Kidney capillary endothelial cell (primary cell): ENCODE measurements at places on chromosomes 16 and 17.
A peak's percentile ranks its signal among the peaks of the same experiment; 100 is the strongest.

GRCh38 chr16:88640498-88641247 is 2.3 kb downstream of the IL17C start:
- no peak for DNase-seq

- no peak for DNase-seq
Observed at GRCh38 chr16:53952215-53953208, 248.6 kb downstream of the FTO start.

GRCh38 chr17:18323007-18323406 is 7.9 kb downstream of the SMCR8 start:
- DNase-seq, result no peak

DNA sequence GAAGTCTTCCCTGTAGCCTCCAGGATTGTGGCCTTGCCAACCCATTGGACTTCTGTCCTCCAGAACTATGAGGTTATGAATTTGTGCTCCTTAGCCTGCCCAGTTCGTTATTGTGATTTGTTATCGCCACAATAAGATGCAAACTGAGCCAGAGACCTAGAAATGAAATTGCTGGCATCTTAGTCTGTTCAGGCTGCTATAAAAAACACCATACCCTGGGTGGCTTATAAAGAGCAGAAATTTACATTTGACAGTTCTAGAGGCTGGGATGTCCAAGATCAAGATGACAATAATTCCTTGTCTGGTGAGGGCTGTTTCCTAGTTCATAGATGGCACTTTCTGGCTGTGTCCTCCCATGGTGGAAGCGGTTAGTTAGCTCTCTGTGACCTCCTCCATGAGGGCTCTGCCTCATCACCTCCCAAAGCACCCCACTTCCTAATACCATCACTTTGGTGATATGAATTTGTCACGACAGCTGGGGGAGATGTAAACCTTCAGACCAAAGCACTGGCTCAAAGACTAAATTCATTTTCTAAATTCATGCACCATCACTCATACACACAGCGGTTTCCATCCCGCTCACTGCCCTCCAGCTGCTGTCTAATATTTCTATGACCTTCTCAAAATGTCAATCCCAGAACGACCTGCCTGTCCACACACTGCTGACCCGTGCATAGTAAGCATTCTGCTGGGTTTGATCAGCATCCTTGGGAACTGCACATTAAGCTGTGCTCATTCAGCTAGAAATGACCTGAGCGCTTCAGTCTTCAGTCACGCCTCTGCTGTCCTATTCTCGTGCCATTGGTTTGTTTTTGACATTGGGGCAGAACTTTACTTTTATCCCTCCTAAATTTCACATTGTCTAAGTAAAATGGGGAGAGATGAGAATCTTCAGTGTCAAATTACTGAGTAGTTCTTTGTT is 36.6 kb downstream of the GINS3 start:
- no peak for DNase-seq

DNA sequence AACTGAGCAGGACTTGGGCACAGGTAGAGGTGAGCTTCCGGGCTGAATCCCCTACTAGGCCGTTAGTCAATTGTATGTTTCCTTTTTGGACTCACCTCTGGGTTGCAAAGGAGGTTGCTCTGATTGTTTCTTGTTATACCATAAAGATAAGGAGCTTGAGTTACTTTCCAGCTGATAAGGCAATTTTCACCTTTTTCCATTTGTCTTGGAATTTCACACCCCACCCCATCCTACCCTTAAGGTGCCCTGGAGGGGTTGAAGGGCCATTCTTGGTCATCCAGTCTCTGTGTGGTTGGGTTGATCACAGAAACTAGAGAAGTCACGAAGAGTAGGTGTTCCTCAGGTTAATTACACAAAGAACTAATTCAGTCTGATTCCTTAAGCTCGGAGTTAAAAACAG is 162.2 kb downstream of the CDH13 start:
- DNase-seq, result no peak

DNA sequence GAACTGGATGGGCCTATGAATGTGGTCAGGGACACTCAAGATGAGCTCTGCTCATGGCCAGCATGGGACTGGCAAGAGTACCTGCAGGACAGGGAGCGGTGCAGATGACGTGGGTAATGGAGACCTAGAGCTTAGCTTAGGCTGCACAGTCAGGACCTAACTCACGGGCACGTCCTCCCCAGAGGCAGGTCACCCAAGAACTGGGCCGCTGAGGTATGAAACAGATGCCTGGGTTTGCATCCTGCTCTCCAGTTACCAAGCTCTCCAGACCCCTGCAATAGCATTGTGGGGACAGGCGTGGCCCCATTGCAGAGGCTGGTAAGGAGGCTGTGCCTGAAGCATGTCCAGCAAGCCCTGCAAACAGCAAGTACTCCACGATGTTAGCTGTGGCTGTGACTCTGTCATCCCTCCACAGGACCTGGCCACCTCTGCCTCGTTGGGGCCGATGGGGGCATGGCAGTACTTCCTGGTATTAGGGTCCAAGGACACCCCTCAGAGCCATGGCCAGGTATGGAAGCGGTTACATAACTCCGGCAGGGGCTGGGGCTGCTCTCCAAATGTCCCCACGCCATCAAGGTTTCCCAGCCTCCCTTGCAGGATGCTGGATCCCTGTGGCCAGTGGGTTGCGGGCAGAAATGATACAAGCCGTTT is 37.5 kb upstream of the RBFOX3 start:
- no peak for DNase-seq

- DNase-seq, result peak; percentile 26
Observed at GRCh38 chr16:72202014-72202413, 30.1 kb upstream of the PMFBP1 start.

DNA sequence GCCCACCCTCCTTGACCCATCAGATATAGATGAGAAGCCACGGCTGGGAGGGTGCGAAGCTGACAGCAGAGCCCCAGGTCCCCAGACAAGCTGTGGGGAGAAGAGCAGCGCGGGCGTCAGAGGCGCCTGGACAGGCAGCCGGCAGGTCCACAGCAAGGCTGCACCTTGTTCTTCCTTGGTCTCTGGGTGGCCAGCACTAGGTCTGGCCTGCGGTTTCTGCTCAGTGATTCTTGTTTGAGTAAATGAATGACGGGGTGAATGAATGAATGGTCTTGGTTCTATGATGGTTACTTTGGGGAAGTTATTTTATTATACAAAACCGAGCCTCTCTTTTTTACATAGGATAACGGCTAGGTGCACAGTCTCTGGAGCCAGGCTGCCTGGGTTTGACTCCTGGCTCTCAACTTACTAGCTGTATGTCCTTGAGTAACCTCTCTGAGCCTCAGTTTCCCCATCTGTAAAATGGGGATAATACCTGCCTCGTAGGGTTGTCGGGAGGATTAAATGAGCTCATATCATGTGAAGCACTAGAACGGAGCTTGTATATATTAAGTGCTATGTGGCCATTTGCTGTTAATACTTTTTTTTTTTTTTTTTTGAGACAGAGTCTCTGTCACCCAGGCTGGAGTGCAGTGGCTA is 86.1 kb downstream of the RAB11FIP4 start:
- DNase-seq, result no peak

DNA sequence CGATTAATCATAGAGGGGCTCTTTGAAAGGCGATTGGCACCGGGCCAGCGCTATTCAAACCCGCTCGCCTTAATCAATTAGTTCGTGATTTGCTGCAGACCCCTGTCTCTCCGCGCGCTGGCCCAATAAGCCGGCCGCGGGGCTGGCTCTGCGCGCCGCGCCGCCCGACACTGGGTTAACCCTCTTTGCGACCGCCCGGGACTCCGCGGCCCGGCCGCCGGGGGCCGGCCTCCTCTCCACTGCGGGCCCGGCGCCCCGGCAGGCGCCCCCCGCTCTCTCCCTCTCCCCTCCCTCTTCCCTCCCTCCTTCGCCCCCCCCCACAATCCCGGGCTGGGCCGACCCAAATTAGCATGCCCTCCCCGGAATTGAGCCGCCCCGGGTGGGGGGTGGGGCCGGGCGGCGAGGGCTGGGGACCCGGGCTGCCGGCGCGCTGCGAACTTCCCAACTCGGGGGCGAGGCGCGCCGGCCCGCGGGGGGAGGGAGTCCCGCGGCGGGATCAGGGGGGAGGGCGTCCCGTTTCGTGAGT is 428 bp upstream of the SALL1 start:
- DNase-seq, result no peak

- peak; percentile 66 for DNase-seq
Observed at GRCh38 chr16:19595043-19595767, 39.7 kb downstream of the VPS35L start.

GRCh38 chr17:77875881-77876509 is 82.5 kb upstream of the TNRC6C start:
- no peak for DNase-seq

DNA sequence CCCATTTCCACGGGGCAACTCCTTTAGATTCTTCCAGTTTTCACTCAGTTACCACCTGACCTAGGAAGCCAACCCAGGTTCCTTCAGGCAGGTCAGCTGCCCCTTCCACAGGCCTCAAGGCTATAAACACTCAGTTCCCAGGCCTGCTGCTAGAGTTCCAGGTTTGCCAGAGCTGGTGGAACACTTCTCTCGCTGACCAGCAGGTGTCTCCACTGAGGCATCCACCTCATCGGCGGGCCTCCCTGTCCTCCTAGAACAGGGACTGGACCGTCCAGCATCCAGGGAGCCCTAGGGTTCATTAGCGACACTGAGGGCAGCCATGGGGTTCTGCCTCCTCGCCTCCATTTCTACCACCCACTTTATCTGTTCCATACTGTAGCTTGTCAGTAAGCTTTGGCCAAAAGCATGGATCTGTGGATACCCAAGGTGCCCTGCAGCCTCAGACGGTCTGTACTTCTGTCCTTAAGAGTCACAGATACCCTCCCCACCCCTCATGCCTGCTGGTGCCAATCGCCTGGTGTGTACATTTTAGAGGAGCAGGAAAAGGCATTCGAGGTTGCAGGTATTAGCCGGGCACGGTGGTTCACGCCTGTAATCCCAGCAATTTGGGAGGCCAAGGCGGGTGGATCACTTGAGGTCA is 29.0 kb downstream of the PIMREG start:
- DNase-seq, result peak; percentile 74

DNA sequence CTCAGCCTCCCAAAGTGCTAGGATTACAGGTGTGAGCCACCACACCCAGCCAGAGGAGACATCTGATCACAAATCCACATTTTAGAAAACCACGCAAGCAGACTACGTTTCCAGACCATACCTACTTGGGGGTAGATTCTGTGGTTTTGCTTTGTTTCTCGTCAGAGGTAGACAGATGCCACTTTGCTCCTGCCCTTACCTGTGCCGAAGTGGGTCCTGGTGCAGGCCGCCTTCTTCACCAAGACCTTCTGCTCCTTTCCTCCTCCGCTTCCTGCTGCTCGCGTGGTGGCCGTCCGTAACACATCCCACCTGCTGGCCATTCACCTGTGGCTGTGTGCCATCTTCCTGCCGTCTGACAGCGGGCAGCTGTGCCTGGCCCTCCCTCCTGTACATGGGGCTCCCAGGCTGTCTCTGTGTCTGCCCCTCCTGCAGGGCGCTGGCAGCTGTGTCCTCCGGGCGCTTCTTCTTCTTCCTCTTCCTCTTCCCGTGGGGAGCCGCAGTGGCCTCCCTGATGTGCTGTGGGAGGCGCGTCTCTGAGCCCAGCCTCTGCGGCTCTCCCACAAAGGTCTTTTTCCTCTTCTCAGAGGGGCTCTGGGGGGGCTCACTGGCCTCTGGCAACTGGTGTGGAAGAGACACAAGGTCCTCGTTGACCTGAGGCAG is 21.2 kb upstream of the CYTH1 start:
- DNase-seq, result no peak

- no peak for DNase-seq
Observed at GRCh38 chr16:518858-519257, 8.7 kb upstream of the CAPN15 start.

GRCh38 chr17:56297184-56297583 is 143.9 kb downstream of the ANKFN1 start:
- no peak for DNase-seq

GRCh38 chr16:59459806-59460205 is 725.7 kb upstream of the GOT2 start:
- DNase-seq, result peak; percentile 55

DNA sequence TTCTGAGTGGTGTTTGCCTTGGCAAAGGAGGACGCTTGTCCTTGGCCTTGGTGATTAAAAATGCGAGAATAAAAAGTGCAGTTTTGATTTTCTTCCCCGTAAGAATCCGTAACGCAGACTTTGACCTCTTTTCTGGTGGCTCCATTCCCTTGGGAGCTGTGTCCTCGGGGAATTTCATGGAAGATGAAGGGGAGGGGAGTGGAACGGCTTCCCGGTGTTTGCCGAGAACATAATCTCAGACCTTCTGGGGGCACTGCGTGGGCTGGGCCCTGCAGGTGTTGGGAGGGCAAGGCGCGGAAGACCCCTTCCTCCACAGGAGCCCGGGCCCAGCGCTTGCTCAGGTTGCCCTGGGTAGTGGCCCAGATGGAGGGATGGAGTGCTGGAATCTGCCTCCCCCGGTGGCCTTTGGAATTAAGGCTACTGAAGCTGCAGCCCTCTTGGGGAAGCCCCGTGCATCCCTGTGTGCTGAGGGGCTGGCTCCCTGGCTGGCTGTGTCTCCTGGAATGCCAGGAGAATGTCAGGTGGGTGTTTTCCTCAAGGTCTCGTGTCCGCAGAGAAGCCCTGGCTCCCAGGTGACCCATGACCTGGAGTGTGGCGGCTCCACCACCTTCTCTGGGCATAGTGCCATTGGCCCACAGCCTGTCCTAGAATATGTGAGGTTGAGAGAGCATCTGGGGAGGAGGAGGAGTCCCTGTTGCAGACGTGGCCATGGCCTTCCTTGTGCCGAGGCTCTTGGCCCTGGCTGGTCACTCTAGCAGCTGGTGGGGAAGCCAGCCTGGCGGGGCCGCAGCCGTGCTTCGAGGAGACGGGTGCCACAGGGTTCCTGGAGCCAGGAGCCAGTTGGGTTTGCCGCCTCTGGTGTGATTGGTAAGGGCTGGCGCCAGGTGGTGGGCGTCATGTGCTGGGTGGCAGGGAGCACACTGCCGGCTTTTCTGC is 3.1 kb downstream of the BAIAP2 start:
- no peak for DNase-seq

GRCh38 chr17:4858068-4858881 is 25.1 kb downstream of the MINK1 start:
- peak; percentile 73 for DNase-seq

DNA sequence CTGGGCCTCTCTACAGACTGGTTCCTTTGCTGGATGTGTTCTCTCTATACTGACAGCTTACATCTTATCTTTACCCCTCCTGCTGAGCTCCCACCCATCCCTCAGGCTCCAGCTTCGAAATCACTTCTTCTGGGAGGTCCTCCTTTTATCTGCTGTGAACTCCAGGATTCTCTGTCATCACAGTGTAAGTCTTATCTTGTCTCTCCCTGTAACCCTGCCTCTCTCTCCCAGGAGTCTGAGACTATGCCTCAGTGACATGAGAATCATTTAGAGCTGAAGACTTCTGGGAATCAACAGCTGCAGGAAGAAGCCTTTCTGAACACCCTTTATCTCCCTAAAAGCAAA is 148.1 kb upstream of the HS3ST3A1 start:
- DNase-seq, result no peak

DNA sequence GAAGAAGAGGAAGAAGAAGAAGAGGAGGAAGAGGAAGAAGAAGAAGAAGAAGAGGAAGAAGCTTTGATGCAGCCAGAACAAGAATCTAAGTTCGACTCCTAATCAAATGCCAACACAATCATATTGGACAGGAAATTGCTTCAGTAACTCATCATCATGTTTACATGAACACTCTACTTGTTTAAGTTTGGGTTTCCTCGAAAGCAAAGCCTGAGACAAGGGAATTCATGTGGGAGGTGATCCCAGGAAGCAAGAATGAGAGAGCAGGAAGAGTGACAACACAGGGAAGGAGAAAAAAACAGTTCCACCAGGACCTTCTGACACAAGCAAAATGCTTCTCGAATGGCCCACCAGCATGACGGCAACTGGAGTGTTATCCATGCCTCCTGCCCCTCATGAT is 279.0 kb downstream of the PMP22 start:
- DNase-seq, result no peak

- DNase-seq, result no peak
Observed at GRCh38 chr17:81376946-81377714, 18.1 kb upstream of the BAHCC1 start.

- DNase-seq, result no peak
Observed at GRCh38 chr17:40547785-40548478, 17.3 kb downstream of the CCR7 start.
